ENCODE measurements at places on chromosomes 7 and 10. TPM values are rescaled to one million over a fixed set of nuclear protein-coding genes. Genes with fewer than 3 reads are reported as not detected.
A peak's percentile ranks its signal among the peaks of the same experiment; 100 is the strongest.

The ZNF365 gene
- total RNA-seq: not detected

The ELOVL3 gene
- total RNA-seq: not detected

The MRLN gene
- total RNA-seq: not detected

DNA sequence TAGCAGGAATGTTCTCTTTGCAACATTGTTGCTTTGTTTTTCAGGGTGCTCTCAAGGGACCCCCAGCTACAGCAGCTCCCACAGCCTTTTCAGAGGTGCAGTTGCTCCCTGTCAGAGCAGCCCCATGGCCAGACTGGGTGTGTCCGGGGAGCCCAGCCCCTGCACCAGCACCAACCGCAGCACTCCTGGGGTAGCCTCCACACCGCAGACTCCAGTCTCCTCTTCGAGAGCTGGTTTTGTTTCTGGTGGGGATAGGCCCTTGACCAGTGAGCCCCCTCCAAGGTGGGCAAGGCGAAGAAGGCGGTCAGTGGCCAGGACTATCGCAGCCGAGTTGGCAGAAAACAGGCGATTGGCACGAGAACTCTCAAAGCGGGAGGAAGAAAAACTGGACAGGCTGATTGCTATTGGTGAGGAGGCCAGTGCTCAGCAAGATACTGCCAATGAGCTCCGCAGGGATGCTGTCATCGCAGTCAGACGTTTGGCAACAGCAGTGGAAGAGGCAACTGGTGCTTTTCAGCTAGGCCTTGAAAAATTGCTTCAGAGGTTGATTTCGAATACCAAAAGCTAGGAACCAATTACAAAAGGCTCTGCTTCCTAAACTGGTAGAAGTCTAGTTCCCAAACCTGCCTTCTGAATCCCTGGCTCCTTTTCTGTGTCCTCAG is 5.4 kb downstream of the HSPA14 start:
- peak; percentile 51 for DNase-seq

GRCh38 chr10:18665815-18666558 is 6.8 kb downstream of the ARL5B start:
- no peak for DNase-seq

The CPVL gene
- total RNA-seq: 50.6 TPM

- DNase-seq: no peak
These were observed 6.4 kb downstream of the TMEM248 start for GRCh38 chr7:66927348-66927948.

DNA sequence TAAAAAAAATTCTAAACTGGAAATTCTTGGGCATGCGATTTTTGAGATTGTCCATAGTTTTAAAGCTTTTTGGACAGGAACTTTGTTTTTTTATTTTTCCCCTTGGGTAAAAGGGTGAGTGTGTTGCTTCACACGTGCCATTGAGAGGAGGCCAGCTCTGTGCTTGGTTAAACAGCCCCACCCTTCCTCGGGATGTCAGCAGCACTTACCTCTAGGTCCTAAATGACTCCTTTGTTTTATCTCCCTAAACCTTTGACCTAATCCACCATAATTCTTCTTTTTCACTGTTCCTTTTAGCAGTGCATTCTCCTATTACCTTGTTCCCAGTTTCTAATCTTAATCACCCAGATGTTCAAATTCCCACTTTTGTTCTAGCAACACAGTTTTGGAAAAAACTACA is 83.5 kb downstream of the SEMA3D start:
- no peak for DNase-seq

- no peak for DNase-seq
These were observed 19.6 kb downstream of the LRRC27 start for GRCh38 chr10:132351611-132352010.

DNA sequence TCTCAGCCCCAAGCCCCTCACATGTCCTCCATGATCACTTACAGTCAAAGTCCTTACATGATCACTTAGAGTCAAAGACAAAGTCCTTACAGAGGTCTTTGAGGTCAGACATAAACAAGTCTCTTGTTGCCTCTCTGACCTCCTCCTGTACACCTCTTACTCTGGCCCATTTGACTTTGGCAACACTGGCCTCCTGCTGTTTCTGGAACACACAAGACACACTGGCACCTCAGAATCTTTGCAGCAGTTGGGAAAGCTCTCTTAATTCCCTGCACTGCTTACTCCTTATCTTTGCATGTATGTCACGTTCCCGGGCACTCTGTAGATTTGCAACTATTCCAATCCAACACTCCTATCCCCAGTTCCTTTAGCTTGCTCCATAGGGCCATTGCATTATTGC is 102.3 kb downstream of the NSUN6 start:
- no peak for DNase-seq

The DGKB gene
- total RNA-seq: 0.38 TPM

DNA sequence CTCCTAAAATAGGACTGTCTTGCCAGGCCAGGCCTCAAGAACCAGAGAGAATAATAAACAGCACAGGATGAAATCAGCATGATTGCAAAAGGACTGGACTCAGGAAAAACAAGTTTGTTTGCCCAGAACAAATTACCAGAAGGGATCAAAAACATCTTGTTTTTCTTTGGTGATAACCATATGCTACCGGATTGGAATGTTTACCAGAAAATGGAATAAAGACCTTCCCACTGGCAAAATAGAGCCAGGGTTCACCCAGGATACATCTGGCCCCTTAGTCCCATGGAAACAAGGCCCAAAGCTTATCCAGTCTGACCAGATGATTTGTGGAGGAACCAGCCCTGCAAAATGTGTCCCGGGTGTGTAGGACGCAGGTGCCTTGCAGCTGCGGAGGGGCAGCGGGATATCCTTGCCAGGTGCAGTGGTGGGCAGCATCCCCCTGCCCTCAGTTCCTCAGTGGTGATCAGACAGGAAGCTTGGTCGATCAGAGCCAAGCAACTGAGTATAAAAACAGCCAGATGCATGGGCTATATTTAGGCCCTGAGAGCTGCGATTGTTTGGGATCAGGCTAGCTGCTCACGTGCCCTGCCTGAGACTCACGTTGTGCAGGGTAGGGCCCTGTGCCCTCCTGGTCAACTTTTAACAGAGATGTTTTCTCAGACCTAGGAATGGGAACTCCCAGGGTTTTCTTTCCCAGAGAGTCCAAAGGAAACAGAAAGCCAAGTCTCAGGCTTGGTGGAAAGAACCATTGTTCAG is 4.6 kb upstream of the ZNF22 start:
- DNase-seq: peak; percentile 72

DNA sequence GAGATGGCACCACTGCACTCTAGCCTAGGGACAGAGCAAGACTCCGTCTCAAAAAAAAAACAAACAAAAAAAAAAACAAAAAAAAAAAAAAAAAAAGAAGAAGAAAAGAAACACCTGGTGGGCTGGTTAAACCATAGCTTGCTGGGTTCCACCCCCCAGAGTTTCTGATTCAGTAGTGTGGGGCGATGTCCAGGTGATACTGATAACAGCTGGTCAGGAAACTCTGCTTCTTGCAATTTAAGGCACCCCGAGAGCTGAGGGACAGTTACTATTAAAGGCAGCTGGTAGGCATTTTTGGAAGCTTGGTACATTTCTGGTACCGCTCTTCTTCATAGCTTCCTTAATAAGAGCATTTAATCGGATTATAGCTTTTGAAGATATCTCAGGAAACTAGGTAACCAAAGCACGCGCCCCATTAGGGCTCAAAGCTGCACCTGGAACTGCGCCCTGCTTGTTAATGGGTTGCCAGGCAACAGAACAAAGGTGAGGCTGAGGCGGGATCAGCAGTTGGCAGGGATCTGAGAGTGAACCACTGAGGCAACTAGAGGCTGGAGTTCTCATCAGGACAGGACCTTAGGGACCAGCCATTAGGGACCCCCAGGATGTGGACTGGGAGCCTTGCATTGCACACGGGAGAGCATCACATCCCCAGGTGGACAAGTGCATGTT is 6.5 kb upstream of the SDK1 start:
- DNase-seq: no peak

DNA sequence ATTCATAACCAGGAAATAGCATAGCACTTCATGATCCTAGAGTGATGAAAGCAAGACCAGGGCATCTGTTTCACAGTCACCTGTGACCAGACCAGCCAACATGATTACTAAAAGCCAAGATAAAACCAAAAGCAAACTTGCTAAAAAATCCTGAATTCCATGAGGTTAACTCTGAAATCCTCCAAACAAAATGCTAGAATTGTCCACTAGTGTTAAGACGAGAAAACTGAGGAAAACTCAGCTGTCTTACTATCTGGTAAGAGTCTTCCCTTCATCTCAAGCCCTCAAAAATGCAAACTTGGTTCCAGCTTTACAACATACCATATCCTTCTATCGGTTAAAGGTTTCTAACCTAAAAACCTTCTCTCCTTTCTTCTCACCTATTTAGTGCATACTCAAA is 1.3 kb upstream of the NPM3 start:
- no peak for DNase-seq

GRCh38 chr10:124791547-124792348 is at the start of gene EEF1AKMT2:
Gene EEF1AKMT2, minus strand, starts transcription at chr10:124791887. Its CDS starts 54 bp downstream, at chr10:124791833.
- peak; percentile 93 for DNase-seq

The PPP1R17 gene
- total RNA-seq: not detected

- no peak for DNase-seq
These were observed 28.6 kb downstream of the EEPD1 start for GRCh38 chr7:36181668-36182067.

- DNase-seq: peak; percentile 72
These were observed 16.1 kb downstream of the DRGX start for GRCh38 chr10:49379596-49380410.

- no peak for DNase-seq
These were observed 184.4 kb upstream of the THSD7A start for GRCh38 chr7:12016439-12016838.
